ENCODE measurements at places on chromosomes 3 and 15. TPM values are rescaled to one million over a fixed set of nuclear protein-coding genes. Genes with fewer than 3 reads are reported as not detected.
A peak's percentile ranks its signal among the peaks of the same experiment; 100 is the strongest.

- DNase-seq = no peak
Observed at GRCh38 chr3:72517921-72518424, 330.3 kb downstream of the SHQ1 start.

DNA sequence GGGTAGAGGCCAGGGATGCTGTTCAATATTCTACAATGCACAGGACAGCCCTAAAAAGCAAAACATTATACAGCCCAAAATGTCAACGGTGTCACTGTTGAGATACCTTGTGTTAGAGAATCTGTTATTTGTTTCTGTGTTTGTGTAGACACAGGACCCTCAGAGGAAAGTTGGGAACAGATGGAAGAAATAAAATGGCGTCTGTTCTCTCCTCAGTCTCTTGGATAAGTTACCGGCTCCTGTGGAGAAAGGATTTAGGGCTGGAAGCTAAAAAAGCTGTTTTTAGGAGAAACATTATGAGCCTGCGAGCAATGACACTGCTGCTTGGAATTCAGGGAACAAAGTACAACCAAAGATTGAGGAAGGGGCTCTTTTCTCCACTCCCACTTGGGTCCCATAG, 688.6 kb upstream of the ZNF385D start:
- DNase-seq = no peak

- DNase-seq = peak; percentile 48
Observed at GRCh38 chr3:128787256-128788253, 61.6 kb downstream of the RAB7A start.

- DNase-seq = peak; percentile 45
Observed at GRCh38 chr15:62067448-62068044, 769 bp downstream of the C2CD4A start.

DNA sequence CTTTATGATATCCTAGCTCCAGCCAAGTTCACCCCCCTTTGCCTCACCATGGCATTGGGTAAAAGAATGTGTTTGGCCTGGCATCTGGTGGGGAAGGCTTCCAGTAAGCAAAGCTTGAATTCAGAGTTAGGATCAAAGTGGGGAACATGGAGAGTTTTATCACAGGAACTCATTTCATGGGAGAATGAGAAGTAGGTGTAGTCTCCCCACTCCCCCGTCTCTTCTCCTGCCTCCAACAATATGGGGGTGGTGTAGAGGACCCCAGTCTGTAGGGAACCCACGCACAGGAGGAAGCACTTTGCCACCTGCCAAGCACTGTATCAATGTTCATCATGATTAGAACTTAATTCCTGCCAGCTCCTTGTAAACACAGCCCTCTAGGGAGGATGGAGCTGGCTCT, 200.5 kb downstream of the UACA start:
- DNase-seq = no peak

DNA sequence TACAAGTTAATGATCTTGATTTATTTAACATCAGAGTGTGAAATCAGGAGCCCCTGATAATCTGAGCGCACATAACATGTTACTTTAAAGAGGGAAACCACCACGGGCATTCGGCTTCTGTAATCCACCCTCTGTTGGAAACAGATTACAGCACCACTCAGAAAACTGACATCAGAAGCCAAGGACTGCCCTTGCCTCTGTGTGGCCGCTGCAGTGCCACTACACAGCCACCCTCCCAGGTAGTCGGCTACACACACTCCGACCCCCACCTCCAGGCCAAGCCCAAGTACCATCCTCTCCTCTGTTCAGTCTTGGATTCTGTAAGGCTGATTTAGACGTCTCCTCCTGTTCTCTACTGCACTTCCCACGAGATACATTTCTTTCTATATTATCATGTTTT, 251.7 kb downstream of the GABRB3 start:
- no peak for DNase-seq

The DHFR2 gene
- 9.3 TPM for total RNA-seq

The P2RY1 gene
- 2.4 TPM for total RNA-seq

- DNase-seq = no peak
Observed at GRCh38 chr3:123226549-123226948, 24.8 kb downstream of the SEC22A start.

Data from activated T-cell treated with anti-CD3 and anti-CD28 coated beads, Interleukin-2, amount 50 U/mL, for 72 hours (primary cell).